CD4-positive, CD25-positive, alpha-beta regulatory T cell (primary cell): ENCODE measurements at places on chromosomes 7 and 10.

DNA sequence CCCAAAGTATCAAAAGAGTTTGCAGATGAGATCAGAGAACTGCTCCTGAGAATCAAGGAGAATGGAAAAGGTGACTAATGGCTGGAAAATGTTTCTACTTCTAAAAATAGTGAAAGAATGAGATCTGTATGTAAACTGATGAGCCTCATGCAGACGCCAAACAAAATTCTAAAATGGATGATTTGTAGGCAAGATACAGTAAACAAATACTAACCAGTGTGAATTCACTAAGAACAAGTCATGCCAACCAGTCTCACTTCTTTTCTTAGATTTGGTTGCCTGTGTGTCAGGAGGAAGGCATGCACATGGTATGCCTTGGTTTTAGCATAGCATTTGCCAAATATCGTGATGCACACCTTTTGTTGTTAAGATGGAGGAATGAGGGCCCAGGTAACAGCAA lies 94.9 kb upstream of the PIK3CG start:
- DNase-seq: no peak

DNA sequence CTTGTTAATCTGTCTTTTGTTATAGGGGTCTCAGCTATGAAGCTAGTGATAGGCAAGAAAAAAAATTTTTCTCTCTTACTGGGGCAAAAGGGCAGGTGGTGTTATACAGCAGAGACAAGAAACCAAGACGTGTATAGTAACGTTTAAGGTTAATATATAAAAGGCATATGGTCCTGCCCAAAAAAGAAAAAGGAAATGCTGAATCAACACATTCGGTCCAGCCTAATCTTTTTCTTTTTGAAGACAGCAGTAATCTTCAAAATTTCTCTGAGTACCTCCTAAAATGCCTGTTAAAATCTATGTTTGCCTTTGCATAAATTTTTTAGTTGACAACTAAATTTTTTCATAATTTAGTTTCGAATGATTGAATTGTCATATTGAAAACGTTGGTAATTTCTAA lies 54.5 kb downstream of the P4HA1 start:
- no peak for DNase-seq

- no peak for DNase-seq
These were observed 27.6 kb downstream of the ANKRD7 start for GRCh38 chr7:118252087-118252486.

DNA sequence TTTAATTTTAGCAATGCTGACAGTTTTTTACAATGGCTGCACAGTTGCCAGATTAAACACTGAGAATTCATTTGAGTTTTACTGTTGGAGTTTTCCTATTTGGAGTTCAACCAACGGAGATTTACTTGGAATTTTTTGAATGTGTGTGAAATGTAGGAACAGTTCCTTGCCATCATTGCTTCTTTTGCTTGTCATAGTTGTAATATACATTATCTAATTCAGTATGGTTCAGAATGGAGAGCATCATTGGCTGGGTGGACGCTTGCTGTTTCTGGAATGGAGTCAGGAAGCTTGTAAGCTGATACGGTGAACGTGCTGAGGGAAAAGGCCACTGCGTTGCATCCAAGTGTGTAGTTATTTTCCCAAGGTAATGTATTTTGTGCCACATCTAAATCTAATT lies 404.3 kb upstream of the KLF6 start:
- no peak for DNase-seq

DNA sequence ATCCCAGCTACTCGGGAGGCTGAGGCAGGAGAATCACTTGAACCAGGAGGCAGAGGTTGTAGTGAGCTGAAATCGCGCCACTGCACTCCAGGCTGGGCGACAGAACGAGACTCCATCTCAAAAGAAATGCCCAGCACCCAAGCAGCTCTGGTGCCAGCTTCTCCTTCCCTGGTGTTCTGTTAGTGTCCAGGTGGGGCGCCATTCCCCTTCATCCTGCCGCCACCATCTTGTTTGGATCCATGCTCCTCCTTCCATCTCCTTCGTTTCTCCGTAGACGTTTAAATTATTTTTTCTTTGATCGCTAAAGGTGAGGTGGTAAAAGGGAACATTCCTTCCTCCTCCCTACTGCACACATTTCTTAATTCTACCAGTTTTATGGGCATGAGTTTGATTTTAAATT lies 30.3 kb downstream of the PROSER2 start:
- DNase-seq: no peak

DNA sequence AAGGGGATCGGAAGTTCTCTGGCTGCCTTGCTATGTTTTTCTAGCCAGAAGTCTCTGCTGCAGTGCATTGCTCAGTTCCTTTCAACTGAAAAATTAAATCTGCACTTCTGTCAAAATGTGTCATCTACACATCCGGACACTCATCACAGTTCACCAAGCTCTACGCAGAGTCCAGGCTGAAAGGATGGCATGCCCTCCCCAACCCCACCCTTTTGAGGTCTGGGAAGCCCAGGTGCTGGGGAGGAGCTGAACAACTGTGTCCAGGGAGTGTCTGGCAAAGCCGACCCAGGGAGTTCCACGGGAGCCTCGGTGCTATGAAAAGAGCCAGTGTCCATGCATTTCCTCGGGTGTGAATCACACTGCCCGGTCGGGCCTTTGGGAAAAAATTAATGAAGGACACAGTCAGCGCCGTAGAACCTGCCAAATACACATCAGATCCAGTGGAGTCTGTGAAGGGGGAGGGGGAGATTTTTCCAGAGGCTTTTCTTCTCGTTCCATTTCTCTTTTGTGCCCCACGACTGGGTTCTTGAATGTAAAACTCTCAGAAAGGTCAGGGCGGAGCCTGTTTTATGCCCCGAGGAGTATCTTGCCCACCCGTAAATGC lies 757 bp upstream of the PALS2 start:
- peak; percentile 72 for DNase-seq

DNA sequence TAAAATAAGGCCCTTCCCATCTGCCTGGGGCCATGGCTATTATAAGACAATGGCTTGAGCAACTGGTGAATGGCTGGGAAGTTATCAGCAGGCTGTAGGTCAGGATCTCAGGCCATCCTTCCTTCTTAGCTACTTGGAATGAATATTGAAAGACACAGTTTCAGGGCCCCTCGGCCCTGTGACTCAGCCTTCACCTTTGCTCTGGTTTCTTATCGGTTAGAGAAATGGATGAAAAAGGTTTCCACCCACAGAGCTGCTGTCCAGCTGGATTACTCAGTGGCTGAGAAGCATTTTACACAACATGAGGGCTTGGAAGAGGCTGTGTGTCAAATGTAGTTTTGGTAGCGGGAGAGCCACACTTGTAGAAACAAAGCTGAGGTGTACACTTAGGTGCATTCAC lies 9.4 kb downstream of the ACSL5 start:
- DNase-seq: no peak

DNA sequence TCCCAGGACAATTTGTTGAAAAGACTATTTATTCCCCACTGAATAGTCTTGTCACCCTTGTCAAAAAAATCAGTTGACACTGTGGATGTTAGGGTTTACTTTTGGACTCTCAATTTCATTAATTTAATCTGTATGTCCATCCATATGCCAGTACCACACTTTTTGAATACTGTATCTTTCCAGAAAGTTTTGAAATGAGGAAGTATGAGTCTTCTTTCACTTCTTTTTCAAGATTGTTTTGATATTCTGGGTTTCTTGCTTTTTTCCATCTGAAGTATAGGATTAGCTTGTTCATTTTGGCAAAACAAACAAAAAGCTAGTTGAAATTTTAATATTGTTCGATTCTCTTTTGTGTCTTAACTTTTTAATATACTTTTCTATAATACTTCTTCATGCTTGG lies 21.7 kb downstream of the KLHDC10 start:
- DNase-seq: no peak

GRCh38 chr10:107059872-107060271 lies 104.6 kb downstream of the SORCS1 start:
- DNase-seq: no peak

DNA sequence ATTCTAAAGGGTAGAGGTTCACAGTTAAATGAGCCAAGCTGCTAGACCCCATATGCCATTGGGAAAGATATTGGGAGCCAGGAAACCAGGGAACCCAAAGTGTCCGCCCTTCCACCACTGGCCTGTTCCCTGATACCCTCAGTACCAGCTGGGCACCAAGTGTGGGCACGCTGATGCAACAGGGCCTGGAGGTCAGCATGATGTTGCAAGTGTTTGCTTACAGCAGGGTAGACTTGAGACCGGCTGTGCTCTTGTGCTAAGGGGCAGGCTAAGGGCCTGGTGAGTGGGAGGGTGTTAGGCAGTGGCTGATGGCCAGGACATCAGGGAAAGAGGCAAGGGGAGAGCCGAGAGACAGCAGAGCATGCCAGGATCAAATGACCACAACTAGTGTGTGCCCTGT lies 21.0 kb upstream of the MYL7 start:
- DNase-seq: no peak

DNA sequence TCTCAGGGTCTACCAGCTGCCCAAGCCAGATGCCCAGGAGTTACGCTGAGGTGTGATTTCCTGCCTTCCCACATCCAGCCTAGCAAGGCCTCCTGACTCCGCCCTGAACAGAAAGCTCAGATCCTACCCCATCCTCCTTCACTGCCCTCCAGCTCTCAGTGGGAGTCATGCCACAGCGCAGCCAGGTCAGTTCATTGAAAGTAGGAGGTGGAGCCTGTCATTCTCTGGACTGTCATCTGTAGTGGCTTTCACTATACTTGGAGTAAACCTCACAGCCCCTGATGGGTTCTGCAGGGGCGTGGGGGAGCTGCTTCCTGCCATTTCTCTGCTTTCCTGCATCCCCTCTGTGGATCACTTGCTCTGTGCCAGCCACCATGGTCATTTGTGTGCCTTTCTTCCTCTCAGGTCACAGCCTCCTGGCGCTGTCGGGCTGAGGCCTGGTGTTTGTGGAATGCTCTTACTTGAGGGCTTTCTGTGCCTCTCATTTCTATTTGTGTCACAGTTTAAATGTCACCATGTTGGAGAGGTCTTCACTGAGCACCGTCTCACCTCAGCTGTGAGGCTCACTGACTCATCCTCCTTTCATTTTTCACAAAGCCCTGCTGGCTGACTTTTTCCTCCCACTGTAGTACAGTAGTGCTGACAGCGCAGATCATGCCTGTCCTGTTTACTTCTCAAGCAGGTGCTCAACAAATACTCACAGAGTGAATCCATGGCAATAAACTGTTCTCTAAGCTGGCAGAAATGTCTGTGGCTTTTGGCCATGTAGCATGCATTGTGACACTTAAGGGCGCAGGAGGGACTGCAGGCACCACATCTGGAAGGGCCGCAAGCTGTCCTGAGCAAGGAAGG lies 61.0 kb upstream of the TMEM248 start:
- DNase-seq: peak; percentile 79

DNA sequence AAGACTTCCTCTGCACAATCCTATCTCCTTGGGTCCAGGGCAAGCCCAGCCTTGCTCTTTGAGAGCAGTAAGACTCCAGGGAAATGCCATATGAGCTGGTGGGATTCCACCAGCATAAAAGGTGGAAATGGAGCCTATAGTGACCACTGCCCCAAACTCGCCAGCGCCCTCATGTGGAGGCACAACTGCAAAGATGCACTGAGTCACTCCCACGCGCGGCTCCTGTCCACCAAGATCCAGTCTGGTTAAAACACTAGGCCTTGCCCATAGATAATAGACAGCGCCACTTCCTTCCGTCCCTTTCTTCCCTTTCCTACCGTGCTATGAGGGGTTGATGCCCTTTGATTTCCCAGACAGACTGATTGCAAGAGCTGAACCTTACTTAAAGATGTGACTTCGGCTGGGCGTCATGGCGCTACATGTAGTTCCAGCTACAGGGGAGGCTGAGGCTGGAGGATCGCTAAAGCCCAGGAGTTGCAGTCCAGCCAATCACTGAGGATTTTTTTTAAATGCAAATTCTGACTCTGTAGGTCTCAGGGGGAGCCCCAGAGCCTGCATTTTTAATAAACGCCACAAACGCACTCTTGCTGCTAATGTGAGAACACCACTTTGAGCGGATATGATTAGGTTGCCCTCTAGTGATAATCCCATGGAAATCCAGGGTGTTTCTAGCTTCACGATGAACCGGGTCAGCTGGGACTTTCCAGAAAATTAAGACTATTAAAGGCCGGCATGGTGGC lies 136.5 kb downstream of the EPC1 start:
- DNase-seq: peak; percentile 8

GRCh38 chr7:96669812-96670211 lies 39.8 kb downstream of the SEM1 start:
- no peak for DNase-seq

DNA sequence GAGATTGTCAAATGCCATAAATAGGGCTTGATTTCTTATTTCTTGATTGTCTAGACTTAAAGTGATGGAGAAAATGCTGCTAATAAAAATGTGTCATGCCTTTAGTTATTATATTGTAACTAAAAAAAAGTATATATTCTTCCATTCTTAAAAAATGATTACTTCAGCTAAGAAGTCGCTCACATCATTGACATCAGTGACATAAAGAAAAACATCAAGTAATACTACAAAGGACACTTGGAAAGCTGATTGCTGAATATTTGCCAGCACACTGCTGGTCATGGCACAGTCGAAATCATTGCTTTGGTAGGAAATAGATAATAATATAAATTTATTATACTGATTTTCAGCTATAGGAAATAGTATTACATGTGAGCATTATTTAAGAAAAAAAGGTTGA lies 62.6 kb downstream of the LOXL4 start:
- DNase-seq: no peak

GRCh38 chr7:148159331-148159730 lies 431.2 kb upstream of the C7orf33 start:
- DNase-seq: no peak

DNA sequence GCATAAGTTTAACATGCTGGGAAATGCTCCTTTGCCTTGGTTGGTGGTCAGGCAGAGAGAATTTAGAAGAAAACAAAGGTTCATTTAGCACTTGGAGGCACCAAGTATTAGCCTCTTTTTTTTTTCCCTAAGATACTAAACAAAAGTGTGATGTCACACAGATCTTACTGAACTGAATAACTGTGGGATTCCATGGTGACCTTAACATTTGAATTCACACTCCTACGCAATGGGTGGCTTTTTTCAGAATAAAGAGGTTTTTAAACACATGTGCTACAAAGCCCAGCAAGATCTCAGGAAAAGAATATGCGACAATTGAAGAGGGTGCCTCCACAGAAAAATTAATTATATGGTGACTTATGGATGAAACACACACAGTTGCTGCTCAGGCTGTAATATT lies 133.4 kb upstream of the ABCB5 start:
- DNase-seq: no peak
